Stimulated activated naive CD8-positive, alpha-beta T cell treated with anti-CD3 and anti-CD28 coated beads, Interleukin-15, Interleukin-2, amounts not matched to agents 100 U/mL and 50 U/mL, for 24 hours (primary cell): ENCODE measurements at places on chromosomes 2 and 18.

GRCh38 chr2:28269019-28269784, 123.5 kb upstream of the FOSL2 start:
- no peak for DNase-seq

GRCh38 chr2:195413422-195413821, 243.6 kb upstream of the SLC39A10 start:
- DNase-seq = no peak

GRCh38 chr2:175442441-175442840, 260.9 kb upstream of the ATP5MC3 start:
- DNase-seq = no peak

DNA sequence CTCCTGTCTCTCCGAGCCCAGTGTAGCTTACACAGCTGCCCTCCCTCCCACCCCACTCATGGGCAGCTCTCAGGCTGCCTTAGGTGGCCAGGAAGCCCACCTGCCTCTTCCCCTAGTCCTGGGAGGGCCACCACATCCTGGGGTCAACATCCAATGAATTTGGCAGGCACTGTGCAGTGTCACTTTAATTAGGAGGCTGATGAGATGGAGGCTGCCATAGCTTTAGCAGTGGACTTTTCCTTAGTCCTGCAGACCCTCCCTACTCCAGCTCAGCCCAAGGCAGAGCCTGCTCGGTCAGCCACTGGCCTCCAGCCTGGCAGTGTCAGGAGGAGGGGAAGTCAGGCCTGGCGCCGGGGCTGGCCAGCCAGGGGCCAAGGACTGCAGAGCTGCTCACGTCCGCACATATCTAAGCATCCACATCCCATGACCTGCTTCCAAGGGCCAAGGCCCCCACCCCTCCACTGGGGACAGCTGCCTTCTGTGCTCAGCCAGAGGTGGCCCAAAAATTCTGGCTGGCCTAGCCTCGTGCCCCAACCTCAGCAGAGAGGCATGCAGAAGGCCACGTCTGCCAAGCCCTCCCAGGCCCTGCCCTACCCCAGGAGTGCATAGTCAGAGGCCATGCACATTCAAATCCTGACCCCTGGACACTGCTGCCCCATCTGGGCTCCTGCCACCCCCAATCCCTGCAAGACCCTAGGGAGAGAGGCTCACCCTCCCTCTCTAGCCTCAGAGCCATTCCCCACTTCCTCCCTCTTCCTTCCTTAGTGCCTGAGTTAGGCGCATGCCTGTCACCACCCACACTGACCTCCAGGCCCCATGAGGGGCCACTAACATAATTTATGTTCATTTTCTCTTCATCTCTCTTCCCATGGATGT, 33.1 kb downstream of the ADRA2B start:
- DNase-seq = no peak

DNA sequence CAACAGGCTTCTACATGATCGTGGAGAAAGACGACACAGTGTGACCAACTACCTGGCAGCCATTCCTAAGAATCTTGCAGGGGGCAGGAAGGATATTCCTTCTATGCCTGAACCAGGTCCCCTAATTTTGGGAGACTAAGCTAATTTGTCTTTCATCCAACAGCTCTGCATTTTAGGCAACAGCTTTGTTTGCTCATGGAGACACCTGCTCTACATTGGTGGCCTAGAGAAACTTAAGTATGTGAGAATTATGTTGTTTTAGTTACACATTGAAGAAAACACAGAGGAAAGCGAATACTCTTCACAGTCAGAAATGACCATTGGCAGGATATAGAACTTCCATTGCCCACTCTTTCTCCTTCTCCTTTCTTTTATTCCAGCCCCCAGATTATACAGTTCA, 75.2 kb downstream of the ASXL3 start:
- DNase-seq = no peak

DNA sequence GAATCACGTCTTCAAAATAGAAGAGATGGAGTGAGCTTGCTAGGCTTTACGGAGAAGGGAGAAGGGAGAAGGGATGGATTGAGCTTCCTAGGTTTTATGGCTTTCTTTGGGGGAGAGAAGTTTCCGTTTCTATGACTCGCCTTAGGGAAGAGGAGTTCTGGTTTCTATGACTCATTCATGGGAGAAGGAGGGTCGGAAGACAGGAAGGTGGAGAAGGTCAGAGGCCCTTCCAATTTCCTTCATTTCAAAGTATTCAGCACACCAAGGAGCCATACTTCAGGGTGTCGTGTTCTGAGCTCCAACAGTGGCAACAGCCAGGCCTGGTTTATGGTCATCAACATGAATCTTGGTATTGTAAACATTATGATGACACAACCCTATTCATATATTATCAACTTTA, 284.7 kb upstream of the VWC2L start:
- DNase-seq = no peak

DNA sequence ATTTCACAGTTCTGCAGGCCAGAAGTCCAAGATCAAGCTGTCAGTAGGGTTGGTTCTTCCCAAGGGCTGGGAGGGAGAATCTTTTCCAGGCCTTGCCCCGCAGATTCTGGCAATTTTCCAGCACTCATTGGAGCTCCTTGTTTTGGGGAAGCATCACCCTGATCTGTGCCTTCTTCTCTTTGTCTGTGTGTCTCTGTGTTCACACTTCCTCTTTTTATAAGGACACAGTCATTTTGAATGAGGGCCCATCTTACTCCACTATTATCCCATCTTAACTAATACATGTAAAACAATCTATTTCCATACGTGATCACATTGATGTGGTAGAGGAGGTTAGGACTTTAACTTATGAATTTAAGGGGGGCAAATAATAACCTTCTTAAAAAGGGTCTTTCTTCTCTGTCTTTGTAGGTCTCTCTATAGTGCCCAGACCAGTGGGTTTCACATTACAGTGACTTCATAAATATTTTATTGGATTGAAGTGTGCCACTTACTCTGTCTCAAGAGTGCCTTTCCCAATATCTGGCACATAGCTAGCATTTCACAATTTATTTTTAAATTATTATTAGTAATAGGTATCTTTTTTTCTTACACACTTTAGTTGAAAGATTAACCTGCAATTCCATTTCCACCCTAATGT, 68.9 kb upstream of the CBLN2 start:
- no peak for DNase-seq

DNA sequence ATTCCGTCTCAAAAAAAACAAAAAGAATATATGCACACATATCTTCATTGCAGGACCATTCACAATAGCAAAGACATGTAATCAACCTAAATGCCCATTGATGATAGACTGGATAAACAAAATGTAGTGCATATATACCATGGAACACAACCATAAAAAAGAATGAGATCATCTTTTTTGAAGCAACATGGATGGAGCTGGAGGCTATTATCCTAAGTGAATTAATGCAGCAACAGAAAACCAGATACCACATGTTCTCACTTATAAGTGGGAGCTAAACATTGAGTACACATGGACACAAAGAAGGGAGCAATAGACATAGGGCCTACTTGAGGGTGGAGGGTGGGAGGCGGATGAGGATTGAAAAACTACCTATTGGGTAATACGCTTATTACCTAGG, 8.8 kb downstream of the NT5C1B start:
- no peak for DNase-seq

DNA sequence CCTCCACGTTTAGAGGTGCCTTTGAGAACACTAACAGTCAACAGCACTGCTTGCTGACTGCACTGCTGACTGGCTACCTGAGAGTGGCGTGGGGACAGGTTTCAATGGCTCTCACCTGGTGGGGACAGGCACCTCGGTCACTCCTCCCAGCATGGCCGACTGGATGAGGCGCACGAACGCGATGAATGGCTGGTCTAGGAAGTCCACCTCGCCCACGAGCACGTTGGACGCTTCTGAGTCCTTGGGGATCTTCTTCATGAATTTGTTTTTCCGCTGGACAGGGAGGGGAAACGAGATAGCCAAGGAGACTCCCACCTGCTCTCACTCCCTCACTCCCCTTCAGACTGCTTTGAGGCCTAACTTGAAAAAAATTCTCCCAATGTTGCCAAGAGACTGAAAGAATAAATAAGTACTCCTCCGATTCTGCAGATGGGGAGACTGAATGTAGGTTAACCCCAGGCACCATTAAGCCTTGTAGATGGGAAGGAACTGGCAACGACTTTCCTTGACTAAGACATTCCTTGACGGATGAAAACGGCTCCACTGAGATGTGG, 57.3 kb downstream of the MTHFD2 start:
- DNase-seq = no peak

- DNase-seq = no peak
These were observed 236.3 kb downstream of the ACKR3 start for GRCh38 chr2:236805800-236806531.

- DNase-seq = no peak
These were observed 692.4 kb downstream of the CPS1 start for GRCh38 chr2:211248841-211249240.

DNA sequence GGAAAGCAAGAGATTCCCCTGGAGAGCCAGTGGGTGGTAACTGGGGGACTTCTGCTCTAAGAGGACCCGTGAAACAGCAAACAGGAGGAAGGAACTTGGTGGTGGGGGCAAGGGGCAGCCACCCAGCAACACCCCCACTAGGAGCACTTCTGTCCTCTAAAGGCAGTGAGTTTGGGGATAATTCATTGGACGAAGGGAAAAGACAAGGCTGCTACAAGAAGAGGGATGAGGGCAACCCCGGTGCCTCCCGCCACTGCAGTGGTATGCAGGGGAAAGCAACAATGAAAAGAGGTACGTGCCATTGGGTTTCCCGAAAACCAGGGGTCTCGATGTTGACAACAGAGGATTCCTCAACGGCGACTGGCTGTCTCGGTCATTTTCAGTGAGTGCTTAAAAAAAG, 9.1 kb downstream of the RPL31 start:
- no peak for DNase-seq

- no peak for DNase-seq
These were observed 93.4 kb downstream of the TWIST2 start for GRCh38 chr2:238941262-238941792.
